Stimulated activated CD4-positive, alpha-beta T cell treated with anti-CD3 and anti-CD28 coated beads, TNF-alpha, amount 100 ng/mL, for 48 hours (primary cell): ENCODE measurements at places on chromosomes 1 and 21.

DNA sequence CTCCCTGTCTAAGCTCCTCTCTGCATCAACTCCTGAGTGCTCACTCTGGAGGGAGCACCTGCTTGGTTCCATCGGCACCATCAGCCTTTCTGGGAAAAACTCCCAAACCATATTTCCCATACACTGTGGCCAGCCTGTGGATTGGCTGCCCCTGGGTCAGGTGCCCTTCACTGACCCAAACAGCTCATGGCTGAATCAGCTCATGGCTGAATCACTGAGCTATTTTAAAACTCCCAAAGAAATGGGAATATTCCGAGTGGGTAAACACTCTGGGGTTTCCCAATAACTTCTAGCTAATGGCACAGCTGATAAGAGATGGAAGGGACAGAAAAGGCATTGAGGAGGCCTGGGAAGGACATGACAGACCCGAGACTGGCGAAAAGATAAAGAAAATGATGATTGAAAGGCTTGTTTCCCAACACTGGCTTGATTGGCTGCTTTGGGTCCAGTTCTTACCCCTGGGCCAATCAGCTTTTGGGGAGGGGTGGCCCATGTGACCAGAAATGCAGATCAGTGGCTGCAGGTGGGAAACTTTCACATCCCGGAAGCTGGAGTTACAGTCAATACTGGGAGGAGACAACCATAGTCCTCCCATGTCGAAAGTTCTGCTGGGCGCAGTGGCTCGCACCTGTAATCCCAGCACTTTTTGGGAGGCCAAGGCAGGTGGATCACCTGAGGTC, 37.3 kb upstream of the KAZN start:
- DNase-seq: no peak

GRCh38 chr1:84715342-84716019, 25.2 kb upstream of the SSX2IP start:
- no peak for DNase-seq

DNA sequence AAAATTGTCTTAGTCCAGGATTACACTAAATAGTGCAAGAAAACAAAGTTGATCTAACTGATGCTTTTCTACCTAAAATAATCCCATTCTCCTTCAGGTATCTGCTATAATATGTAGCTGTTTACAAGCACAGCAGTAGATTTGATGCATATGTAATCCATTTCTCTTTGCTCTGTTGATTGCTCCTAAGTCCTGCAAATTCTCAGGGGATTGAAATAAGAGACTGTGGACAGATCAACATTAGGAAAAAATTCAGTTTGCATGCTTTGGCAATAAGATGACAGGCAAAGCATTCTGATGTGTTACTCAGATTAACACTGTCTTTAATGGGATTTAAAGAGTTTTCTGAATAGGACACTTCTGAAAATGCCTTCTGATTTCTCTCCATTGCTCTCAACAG, 34.7 kb downstream of the RNF11 start:
- no peak for DNase-seq

- no peak for DNase-seq
Measured at GRCh38 chr1:31003613-31004230, 61.8 kb downstream of the PUM1 start.

GRCh38 chr1:65470766-65471165, 50.3 kb downstream of the LEPR start:
- no peak for DNase-seq

- peak; percentile 72 for DNase-seq
Measured at GRCh38 chr1:153946622-153947241, at the start of gene DENND4B. DENND4B (minus strand) TSS chr1:153946718; CDS start chr1:153944374, 2,344 bp downstream.

DNA sequence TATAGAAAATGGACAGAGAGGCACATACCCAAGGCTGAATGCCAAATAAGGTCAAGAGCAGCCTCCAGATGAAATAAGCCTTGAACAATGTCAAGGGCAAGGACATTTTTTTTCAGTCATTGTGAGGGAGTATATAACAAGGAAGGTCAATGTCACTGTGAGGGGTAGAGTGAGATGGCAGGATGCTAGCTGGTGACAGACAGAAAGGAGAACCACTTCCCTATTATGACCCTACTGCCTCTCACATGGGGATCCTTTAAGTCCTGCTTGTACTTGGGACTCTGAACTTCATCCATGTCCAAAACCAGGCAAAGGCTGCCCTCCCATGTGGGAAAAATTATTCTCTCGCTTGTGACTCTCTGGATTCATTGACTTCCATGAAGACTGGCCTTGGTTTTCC, 119.5 kb upstream of the COA6 start:
- DNase-seq: no peak

DNA sequence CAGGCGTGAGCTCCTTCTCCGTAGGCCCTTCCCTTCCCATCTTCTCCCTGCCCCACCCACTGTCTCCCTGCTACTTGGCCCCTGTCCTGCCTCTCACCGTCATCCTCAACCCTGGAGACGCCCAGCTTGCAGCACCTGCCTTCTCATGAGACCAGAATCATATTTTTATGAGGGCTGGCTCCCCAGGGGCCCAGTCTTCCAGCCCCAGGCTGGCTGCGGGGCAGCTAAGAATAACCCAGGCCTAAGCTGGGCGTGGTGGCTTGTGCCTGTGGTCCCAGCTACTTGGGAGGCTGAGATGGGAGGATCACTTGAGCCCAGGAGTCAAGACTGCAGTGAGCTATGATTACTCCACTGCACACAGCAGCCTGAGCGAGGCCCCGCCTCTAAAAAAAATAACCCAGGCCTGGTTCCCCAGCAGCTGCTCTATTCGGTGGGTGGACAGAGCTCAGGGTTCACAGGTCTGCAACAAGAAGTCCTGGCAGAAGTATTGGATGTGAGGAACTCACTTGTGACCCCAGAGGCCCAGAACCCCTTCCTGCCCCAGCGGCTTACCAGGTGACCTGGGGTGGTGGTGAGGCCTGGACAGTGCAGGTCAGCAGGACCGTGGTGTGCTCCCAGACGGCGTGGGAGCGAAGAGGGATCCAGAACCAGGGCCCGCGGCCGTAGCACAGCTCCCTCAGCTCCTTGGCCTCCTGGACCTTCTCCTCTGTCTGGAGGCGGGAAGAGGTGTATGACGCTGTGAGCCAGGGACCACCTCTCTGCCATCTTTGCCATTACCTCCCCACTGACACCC, 6.4 kb downstream of the MYOM3 start:
- DNase-seq: no peak

GRCh38 chr1:53196017-53196484, 573 bp upstream of the CPT2 start:
- DNase-seq: no peak

- DNase-seq: no peak
Measured at GRCh38 chr1:18109756-18110597, 2.4 kb downstream of the IGSF21 start.

- DNase-seq: no peak
Measured at GRCh38 chr21:26948194-26948593, 18.7 kb downstream of the ADAMTS5 start.

- DNase-seq: peak; percentile 34
Measured at GRCh38 chr1:108200687-108201051, 526 bp upstream of the SLC25A24 start.

DNA sequence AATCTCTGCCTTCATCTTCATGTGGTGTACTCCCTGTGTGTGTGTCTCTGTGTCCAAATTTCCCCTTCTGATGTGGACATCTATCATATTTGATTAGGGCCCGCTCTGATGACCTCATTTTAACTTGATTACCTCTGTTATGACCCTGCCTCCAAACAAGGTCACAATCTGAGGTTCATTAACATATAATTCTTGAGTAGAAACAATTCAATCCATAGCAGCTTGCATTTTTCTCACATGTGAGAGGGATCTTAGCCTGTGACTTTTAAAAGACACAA, 130.9 kb upstream of the RAB4A start:
- DNase-seq: no peak

- DNase-seq: no peak
Measured at GRCh38 chr21:15141261-15141970, 76.6 kb upstream of the NRIP1 start.

DNA sequence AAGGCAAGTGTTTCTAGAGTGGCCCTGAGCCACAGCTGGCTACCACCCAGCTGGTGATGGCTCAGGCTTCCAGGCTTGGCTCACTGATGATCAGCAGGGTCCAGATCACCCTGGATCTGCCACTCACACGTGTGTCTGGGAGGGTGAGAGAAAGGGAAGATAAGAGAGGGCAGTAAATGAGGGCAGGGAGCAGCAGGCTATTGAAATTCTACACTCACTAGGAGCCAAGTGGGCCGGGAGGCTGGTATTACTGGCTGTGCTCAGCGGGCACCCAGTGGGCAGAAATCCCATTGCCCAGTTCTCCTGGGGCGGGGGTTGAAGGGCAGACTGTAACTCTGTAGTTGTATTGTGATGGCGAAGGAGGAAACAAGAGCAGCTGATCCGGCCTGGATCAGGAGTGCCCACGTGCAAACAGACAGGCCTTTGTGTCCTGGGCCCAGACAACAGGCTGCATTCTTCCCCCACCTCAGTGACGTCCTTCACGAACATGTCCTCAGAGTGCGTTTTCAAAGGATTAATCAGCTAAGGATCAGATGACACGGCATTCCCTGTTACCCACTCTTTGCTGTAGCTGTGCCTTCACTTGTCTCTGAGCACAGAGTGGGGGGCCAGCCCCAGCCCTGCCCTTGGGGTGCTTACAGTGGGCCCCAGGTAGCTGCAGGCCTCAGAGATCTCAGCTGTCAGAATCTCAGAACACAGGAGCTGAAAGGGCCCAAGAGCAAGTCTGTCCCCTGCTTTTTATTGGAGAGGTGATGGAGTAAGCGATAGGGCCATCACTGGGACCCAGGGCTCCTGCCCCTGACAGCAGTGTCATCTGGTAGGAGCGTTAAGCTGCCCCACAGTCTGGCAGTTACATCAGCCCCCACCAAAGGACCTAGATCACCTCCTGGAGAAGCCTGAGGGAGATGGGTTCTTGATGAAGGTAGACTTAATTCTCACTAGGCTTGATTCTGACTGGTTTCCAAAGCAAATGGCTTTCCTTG, 60.5 kb downstream of the ATP1A1 start:
- DNase-seq: no peak

DNA sequence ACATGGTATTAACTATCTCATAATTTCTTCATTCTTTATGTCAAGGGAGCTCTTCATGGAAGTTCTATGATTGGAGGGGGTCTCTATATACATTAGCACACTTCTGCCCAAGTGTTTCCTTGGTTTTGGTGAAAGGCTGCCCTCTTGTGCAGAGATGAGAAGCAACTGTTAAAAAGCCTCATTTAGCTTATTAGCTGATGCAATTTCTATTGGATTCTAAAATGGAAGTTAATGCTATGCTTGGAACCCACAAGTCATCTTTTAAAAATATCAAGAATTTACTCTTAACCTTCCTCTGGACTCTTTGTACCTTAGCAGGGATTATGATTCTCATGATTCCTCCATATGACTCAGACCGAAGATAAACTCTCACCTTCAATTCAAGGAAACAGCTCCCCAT, 328.9 kb downstream of the PTBP2 start:
- DNase-seq: no peak

DNA sequence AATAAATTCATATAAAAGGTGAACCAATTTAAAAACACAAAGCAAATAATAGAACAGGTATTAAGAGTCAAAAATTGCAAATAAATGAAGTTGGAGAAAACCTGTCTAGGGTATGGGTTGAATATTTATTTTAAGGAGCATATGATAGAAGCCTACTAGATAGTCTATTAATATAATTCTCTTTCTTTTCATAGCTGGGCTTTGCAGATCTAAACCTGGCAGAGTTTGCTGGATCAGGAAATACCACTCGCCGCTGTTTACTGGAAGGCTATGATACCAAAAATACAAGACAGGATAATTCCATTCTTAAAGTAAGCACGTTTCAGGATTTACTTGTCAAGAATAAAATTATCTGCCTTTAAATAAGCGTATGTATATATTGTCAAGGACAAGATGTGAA, 48.9 kb downstream of the HENMT1 start:
- no peak for DNase-seq

DNA sequence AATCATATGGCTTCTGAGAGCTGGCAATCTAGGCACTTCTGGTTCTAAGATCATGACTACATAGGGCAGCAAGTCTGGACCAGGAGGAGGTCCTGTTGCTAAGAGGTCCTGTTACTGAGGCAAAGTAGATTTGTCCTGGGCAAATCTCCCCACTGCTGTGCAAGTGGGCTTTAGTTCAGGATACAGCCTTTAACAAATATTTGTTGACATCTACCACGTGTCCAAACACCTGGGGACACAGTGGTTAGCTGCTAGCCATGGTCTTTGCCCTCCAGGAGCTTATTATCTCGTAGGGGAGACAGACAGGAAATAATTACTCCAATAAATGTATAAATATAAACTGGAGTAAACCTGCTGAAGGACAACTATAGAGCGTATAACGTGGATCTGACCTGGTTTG, 3.2 kb downstream of the CGN start:
- DNase-seq: no peak

DNA sequence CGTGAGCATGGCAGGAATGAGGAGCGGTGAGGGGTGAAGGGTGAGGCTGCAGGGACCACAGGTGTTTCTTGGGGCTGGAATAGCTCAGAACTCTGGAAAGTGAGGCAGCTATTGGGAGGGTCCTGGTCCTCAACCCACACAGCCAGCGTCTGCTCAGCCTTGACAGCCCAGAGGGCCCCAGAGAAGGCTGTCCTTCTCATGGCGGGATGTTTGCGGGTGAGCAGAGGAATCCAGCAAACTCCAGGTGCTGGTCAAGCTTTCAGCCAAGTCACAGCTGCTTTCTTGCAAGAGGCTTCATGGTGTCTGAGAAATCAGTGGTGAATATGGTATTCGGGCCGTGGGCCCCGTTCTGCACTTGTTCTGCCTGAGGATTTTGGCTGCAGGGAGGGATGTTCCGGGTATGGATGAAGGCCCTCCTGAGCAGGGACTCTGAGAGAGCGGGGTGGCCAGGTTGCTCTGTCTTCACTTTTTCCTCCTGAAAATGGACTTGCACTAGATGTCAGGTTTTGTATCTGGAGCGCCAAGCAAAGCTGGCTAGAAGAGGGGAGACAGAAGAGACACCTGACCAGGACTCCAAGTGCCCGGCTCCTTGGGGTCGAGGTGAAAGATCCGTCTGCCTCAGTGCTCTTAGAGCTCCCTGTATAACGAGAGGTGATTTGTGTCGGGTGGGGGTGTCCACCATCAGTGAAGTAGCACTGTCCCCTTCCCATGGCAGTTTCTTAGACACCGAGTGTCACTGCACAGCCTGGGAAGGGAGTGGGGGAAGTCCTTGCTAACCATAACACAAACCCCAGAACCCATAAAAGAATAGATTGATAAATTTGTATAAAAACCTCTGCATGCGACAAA, 139.9 kb downstream of the PEX14 start:
- no peak for DNase-seq

DNA sequence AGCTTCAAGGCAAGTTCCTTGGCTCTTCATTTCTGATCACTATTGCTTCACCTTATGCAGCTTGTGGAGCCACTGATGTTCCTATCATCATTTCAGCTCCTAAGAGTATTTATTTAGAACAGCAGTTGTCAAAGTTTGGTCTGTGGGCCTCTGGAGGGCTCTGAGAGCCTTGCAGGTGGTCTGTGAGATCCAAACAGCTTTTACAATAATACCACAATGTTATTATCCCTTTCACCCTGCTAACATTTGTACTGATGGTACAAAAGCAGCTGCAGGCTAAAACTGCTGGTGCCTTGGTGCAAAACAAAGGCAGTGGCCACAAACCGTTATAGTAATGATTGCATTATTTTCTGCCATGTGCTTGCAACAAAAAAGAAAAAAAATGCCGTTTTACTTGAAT, 33.8 kb downstream of the PATJ start:
- DNase-seq: no peak

GRCh38 chr1:73160759-73161158, 878.4 kb upstream of the NEGR1 start:
- no peak for DNase-seq
